Esophagus muscularis mucosa (tissue), 4 donors: ENCODE measurements at places on chromosomes 2 and 18. TPM values are rescaled to one million over a fixed set of nuclear protein-coding genes. Genes with fewer than 3 reads are reported as not detected.

- no peak for DNase-seq
Observed at GRCh38 chr18:11052800-11053199, 96.6 kb downstream of the PIEZO2 start.

DNA sequence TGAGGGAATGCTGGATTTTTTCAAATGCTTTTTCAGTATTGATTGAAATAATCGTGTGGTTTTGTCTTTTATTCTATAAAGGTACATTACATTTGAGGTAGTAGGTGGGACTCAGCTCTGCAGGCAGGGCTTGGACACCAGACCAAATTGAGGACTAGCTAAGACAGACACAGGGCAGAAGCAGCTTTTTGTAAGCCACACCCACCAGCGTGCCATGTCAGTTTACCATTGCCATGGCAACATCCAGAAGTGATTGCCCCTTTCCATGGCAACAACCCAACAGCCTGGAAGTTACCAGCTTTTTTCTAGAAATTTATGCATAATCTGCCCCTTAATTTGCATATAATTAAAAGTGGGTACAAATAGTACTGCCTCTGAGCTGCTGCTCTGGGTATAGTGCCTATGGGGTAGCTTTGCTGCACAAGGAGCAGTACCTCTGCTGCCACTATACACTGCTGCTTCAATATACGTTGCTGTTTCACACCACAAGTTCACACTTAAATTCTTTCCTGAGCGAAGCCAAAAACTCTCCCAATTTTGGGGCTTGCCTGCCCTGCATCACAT, 23.6 kb upstream of the VWA3B start:
- DNase-seq, result peak; percentile 83

The COL4A4 gene
- total RNA-seq, result 9.6 TPM

GRCh38 chr2:26612522-26613240, 28.5 kb downstream of the CIB4 start:
- DNase-seq, result peak; percentile 91

The DAPL1 gene
- not detected for total RNA-seq

The LRP2 gene
- not detected for total RNA-seq

DNA sequence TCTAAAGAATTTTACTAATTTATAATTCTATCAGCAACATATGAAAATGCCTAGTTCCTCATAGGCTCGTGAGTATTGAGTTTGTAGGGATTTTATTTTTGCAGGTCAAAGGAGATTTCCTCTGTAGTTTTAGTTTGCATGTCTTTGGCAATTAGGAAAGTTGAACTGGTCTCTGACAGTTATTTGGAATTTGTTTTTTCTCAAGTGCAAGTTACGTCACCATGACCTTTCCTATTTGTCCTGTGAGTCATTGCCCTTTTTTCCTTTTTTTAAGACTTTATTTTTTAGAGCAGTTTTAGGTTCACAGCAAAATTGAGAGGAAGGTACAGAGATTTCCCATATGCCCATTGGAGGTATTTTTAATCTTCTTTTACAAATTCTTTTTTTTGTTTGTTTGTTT, 29.0 kb downstream of the RAMP1 start:
- no peak for DNase-seq

The CDH2 gene
- 17.4 TPM for total RNA-seq

- no peak for DNase-seq
Observed at GRCh38 chr2:189791338-189792042, 7.2 kb downstream of the PMS1 start.

The CAPN14 gene
- not detected for total RNA-seq

DNA sequence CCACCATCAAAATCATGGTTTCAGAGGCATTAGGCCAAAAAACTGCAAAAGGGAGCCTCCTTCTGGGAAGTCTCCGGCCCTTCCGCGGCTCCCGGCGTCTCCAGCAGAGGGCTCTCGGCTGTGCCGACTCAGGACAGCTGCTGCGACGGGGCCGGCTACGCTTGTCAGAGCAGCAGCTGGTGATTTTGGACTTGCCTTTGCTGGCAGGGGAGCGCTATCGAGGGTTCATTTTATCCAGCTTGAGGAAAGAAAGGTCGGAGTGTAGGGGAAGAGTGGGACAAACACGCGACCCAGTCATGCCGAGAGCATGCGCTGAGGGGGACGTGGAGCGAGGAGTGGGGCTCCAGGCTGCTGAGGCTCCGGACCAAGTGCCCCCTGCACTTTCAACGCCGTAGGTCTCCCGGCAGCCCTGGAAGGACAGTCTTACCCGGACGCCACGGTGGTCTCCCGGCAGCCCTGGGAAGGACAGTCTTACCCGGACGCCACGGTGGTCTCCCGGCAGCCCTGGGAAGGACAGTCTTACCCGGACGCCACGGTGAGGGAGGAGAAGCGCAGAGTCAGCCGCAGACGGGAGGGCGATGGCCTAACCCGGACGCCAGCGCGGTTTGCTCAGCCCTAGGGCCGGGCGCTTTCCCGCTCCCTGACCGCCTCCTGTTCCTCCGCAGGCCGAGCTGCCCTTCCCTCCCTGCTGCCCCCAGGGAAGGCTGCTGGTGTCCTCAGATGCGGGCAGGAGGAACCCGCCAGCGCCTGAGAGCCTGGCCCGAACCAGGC, 21.7 kb downstream of the DDX18 start:
- DNase-seq, result peak; percentile 95
